ENCODE measurements at places on chromosomes 6 and 20.

DNA sequence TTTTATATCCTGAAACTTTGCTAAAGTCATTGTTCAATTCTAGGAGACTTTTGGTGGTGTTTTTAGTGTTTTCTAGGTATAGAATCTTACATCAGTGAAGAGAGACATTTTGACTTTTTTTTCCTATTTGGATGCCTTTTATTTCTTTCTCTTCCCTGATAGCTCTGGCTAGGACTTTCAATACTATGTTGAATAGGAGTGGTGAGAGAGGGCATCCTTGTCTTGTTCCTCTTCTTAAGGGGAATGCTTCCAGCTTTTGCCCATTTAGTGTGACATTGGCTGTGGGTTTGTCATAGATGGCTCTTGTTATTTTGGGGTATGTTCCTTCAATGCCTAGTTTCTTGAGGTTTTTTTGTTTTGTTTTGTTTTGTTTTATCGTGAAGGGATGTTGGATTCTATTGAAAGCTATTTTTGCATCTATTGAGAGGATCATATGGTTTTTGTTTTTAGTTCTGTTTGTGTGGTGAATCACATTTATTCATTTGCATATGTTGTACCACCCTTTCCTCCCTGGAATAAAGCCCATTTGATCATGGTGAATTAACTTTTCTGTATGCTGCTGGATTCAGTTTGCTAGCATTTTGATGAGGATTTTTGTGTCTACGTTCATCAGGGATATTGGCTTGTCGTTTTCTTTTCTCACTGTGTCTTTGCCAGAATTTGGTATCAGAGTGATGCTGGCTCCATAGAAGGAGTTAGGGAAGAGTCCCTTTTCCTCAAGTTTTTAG, 540.1 kb upstream of the FLRT3 start:
- no peak for DNase-seq

DNA sequence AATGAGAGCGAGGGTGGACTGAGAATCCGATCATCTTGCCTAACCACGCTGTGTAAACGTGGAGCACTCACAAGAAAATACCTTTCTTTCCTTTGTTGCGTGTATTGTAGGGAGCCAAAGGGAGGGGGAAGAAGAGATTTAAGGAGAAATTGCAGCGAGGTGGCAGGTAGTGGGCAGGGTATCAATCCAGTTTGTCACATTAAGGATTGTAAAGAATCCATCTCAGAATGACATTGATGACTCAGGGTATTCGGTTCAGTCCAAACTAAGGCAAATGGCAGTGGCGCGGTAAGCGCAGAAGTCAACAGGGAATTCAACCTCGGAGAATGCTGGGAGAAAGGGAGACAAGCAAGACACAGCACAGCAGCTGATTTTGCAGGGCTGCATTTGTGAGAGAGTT, 146.2 kb downstream of the ID4 start:
- DNase-seq, result no peak

DNA sequence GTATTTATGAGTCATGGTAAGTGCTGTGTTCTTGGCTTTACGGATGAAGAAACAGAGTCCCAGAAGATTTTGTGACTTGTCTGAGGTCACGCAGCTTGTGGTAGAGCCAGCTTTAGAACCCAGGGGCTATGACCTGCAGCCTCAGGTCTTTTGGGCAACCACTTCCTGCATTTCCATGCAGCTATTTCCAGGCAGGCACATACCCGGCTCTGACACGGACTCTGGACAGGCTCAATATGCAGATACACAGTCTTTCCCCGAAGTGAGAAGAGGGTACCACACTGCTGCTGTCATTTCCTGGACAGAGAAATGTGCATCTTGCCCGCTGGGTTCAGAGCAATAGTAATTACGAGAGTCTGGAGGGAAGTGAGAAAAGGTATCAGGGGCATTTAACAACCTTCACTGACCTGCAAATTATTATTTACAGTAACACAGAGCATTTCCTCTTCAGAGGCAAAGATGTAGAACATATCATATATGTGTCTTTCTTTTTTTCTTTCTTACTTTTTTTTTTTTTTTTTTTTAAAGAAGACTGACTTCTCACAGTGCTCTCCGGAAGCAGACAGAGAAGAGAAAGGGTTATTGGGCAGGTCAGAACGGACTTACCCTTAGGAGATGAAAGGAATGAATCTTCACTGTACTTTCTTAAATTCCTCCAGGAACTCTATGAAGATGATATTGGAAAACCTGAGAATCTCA, 185.1 kb downstream of the CLIC5 start:
- DNase-seq, result peak; percentile 65

DNA sequence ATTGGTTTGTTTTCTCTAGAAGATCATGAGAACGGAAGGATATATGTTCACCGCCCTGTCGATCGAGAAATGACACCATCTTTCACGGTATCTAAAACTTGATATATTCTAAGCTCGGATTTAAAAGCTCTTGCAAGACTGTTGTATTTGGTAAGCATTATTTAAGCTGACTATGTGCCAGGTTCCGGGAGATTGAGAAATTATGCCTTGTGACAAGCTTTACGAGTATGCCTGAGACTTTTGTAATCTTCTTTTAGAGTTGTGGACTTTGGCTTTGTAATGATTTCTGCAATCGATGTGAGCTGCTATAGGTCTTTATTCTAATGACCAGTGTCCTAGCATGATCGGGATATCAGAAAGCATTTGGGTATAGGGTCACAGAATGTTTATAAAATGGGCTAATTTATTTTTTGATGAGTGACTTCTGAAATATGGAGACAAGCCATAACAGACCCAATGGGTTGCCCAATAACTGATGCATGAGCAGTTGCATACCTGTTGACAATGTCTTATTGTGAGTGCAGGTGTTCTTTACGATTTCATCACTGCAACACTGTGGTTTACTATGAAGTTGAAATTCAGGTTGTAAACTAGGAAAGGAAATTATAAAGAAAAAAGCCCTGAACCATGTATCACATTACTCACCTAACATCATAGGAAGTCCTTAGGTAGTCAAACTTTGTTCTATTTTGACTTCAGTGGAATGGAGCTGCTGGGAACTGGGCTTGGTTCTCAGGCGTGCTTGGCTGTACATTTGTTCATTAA, 14.0 kb downstream of the CDH26 start:
- DNase-seq, result no peak

- DNase-seq, result no peak
Observed at GRCh38 chr6:153616506-153616905, 422.5 kb upstream of the OPRM1 start.

GRCh38 chr6:42610416-42610815, 46.6 kb downstream of the UBR2 start:
- DNase-seq, result no peak

GRCh38 chr6:107173779-107174178, 58.5 kb upstream of the BEND3 start:
- DNase-seq, result peak; percentile 10

GRCh38 chr6:78911218-78911940, 44.0 kb downstream of the IRAK1BP1 start:
- no peak for DNase-seq

GRCh38 chr20:50297498-50298376, 107.1 kb downstream of the CEBPB start:
- DNase-seq, result no peak

DNA sequence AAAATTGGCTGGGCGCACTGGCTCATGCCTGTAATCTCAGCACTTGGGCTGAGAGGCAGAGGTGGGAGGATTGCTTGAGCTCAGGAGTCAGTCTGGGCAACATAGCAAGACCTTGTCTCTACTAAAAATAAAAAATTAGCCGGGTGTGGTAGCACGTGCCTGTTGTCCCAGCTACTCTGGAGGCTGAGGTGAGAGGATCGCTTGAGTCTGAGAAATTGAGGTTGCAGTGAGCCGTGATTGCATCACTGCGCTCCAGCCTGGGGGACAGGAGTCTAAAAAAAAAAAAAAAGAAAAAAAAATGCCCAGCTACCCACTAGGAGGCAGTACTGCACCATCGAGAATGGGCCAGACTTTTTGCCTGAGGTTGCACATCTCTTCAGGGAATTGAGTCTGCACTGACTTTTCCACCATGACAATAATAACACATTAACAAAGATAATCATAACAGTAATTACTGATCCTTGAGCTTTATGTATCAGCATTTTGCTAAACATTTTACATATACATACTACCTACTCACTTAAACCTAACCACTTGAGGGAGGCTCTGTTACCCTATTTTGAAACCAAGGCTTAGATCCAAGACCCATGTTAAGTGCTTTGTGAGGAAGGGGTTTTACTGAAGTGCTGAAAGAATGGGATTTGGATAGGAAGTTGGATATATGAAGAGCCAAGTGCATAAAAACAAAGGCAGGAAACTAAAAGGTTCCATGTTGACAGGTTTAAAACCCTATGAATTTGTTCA, 21.0 kb downstream of the SRSF3 start:
- DNase-seq, result peak; percentile 67

- no peak for DNase-seq
Observed at GRCh38 chr6:105781915-105782314, 304.2 kb upstream of the PRDM1 start.

DNA sequence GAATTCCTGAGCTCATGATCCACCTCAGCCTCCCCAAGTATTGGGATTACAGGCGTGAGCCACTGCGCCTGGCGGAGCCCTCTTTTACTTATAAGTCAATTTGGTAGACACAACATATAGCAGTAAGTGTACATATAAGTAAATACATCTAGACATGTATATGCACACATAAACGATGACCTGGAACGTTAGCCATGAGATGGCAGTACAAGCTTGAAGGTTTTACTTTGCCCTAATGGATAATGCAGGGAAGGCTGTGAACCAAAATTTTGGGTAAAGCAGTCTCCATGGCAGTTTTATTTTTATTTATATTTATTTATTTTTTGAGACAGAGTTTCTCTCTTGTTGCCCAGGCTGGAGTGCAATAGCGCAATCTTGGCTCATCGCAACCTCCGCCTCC, 2.4 kb upstream of the GNMT start:
- DNase-seq, result no peak

DNA sequence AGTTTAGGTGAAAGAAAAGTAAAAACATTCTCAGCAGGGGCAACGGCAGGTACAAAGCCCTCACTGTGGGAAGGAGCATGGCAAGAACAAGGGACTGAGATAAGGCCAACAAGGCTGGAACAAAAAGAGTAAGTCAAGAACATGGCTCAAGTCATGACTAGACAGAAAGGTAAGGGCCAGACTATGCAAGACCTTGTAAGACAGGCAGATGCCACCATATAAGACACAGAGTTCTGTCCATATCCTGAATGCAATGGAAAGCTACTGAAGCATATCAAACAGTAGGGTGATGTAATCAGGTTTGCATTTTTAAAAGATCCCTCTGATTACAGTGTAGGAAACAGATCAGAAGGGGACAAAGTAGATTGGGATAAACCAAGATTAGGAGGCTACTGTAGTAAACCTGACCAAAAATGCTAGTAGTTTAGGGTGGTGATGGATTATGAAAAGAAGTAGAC, 5.5 kb downstream of the REV3L start:
- DNase-seq, result no peak

- no peak for DNase-seq
Observed at GRCh38 chr6:16998461-16998860, 103.4 kb upstream of the STMND1 start.

DNA sequence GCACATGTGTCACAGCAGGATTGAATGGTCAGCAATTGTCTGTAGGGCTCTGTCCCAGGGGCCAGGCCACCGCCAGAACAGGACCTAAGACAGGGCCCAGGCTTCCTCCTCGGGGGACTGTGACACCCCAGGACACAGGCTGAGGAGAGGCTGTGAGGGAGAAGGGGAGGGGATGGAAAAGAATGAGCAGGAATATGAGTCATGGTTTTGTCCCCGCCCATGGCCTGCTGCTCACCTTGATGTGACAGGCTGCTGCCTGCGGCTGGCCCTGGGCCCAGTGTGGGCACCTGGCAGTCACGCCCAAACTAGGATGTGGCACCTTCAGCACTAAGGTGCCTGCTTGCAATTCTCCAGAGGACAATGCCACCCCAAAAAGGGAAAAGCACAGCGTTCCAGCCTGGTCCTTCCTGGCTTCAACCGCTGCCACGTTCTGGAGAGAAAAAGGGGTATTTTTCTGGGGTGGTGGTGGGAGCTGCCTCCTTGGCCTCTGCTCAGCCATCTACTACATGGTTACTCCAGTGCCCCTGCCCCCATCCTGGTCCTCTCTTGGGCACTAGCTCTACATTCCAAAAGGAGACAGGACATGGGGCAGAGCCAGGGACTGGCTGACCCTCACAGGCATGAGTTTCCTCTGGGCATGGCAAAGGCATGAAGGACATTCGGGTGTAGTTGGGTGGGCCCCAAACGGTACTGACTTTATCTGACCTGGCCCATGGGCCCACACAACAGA, 93.4 kb downstream of the SLC22A23 start:
- no peak for DNase-seq

DNA sequence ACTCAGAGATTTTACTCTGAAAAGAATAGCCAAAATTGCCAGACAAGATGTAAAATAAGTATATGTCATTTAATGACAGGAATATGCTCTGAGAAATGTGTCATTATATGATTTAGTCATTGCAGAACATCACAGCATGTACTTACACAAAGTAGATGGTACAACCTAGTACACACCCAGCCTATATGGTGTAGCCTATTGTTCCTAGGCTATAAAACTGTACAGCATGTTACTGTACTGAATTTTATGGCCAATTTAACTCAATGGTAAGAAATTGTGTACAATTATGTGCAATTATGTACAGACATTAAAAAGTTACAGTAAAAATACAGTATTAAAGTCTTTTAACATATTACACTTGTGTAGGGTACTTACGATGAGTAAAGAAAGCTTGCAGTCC, 311.9 kb upstream of the EPHA7 start:
- no peak for DNase-seq

DNA sequence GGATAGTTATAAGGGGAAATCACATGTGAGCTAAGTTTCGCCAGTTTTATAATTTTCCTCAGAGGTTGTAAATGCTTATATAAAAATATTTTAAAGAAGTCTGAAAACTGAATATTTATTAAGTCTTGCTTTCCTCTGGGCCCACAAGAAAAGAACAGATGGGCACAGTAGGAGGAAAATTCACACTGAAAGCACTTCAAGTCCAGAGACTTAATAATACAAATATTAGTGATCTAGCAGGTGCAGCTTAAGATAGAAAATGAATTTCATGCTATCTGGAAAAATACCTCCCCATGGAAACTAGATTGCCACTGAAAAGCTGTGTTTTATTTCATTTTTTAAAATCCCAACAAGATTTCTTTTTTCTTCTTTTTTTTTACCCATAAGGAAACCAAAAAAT, 47.2 kb downstream of the ORC3 start:
- DNase-seq, result no peak

DNA sequence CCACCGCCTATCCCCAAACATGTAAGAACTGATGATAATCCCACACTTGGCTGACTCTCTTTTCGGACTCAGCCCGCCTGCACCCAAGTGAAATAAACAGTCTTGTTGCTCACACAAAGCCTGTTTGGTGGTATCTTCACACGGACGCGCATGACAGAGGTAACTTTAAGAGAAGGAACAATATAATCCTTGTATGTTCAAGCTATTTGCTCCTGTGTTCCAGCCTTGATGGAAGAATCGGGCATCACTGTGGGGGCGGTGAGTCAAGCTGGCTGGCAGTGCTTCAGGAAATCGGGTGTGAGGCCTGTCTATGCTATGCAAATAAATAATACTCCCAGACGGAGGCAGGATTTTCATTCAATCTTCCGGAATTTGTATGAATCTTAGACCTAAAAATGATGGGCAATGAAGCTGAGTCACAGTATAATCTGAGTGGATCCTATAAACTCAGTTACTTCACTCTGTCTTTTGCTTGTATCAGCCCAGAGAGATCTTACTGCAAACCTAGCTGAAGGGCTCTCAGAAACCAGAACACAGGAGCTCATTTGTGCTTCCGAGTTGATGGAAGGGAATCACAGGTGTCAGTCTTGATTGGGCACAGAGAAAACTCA, 45.2 kb upstream of the NT5E start:
- peak; percentile 95 for DNase-seq

GRCh38 chr20:38275815-38276550, 15.4 kb upstream of the KIAA1755 start:
- peak; percentile 84 for DNase-seq

All from amniotic epithelial cell (primary cell).